Cortex of kidney (tissue), 1 donor: ENCODE measurements at places on chromosomes 16 and 17.

DNA sequence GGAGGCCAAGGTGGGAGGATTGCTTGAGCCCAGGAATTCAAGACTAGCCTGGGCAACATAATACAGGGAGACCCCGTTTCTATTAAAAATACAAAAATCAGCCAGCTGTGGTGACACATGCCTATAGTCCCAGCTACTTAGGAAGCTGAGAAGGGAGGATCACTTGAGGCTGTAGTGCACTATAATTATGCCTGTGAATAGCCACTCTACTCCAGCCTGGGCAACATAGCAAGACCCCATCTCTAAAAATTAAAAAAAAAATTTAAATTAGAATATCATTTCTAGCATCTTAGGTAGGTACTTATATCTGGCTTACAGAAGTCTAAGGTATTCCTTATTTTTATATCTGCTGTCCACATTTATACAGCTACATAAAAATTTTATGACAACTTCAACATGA, 7.5 kb upstream of the SMG8 start:
- DNase-seq, result no peak

- no peak for DNase-seq
Measured at GRCh38 chr16:35735403-35736251, 2276.2 kb downstream of the TP53TG3F start.

DNA sequence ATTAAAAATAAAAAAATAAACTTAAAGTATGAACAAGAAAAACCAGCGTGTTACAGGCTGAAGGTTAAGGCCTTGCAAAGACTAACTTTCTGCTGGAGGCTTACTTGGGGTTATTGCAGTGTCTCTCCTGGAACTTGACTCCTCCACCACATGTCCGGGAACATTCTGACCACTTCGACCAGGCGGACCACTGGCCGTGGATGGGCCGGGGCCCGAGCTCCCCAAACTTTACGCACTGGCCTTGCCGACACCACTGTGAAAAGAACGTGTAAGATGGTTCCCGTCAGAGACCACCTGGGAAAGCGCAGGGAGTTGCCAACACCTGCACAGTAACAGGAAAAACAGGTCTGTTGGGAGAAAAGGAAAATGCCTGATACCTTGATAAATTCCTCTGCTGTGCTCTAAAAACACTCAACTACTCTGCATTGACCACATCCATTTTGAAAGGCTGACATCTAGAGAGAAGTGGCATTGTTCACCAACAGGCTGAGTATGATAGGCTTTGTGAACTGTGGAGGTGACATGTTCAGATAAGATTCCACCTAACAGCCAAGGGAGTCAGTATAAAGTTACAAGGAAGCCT, 99.1 kb downstream of the ADAMTS18 start:
- no peak for DNase-seq

DNA sequence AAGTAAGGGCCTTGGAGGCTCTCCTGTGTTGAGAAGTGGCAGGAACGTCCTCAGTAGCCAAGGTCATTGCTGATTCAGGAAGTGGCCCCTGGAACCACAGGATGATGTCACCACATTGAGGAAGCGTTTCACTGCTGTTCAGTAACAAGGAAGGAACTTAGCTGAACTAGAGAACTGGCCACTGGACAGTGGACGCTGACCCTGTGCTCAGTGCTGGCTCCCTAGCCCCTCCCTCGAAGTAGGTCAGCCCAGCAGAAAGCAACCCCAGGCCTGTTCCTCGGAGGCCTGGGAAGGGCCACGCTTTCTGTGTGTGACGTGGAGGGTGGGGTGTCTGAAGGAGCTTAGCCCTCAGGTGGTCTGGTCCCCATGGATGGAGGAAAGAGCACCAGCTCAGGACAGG, 58.3 kb downstream of the B9D1 start:
- DNase-seq, result no peak

DNA sequence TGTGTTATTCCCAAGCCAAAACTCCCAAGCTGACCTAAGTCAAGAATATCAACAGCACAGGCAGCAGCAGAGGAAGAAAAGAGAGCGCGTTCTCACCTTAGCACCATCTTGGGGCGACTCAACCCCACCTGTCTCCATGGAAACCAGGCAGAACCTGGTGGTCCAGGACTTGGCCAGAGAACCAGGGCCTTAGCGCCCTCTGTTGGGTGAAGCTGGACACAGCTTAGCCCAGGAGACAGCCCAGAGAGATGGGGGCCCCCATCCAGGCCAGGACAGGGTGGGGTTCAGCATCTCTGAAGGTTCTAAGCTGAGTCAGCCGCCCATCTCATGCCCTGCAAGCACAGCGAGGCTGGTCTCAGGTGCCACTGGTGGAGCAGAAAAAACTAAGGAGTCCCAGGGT, 60.1 kb upstream of the TMEM132E start:
- DNase-seq, result no peak

DNA sequence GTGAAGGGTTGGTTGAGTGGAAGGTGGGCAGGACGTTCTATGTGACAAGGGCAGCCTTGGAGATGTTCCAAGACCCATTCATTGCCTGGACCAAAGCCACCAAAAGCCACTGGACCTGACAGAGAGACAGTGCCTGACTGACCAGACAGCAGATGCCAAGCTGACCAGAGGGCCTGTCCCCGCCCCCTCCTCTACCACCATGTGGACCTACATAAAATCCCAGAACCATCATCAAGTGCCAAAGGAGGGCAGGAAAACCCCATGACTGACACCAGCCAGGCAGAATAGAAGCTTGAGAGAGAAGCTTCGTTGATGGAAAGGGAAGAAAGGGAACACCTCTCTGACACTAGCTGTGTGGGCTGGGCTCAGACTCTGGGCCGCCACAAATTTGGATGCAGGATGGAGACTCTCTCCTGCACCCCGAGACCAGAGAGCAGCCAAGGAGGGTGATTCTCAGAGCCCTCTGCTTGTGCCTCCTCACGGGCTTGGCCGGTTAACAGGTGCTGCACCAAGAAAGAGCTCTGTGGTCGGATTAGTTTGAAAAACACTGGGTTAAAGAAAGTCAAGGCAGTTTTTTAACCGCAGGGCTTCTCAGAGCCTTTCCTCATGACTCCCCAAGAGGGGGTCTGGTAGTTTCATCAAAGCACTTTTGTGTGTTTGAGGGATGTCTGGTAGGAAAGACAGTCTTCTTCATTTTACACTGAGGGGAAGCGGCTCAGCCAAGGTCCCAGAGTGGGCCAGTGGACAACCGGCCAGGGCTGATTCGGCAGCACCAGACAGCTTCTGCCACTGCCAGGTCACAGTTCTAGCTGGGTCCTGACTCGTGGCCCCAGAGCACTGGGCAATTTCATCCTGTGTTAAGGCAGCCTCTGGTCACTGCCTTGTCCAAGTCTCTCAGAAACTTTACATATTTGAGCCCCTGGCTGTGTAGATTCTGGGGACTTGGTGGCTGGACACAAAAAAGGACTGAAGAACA, 1.7 kb downstream of the TNFRSF13B start:
- no peak for DNase-seq

DNA sequence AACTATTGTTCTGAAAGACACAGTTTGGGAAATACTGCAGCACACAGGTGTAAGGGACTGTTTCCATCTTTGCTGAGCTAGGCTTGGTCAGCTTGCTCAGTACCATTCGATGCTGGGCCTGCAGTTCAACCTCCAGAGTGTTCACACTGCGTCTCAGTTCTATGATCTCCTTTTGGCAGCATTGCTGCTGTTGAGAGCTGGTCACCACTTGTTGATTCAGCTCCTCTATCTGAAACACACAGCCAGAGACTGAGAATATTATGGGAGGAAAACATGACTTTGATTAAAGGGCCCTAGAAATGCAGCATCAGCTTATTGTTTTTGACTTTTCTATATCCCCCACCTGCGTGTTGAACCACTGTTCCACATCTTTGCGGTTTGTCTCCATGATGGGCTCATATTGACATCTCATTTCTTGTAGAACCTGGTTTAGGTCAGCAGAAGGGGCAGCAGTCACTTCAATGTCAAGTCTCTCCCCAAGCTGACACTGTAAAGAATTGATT, 4.6 kb downstream of the KRT39 start:
- DNase-seq, result no peak

GRCh38 chr17:40150276-40150675, 9.9 kb downstream of the CASC3 start:
- no peak for DNase-seq

- DNase-seq, result no peak
Measured at GRCh38 chr17:48071654-48072053, 23.5 kb downstream of the NFE2L1 start.
